Renal cortical epithelial cell (primary cell): ENCODE measurements at places on chromosomes 2 and 18.

DNA sequence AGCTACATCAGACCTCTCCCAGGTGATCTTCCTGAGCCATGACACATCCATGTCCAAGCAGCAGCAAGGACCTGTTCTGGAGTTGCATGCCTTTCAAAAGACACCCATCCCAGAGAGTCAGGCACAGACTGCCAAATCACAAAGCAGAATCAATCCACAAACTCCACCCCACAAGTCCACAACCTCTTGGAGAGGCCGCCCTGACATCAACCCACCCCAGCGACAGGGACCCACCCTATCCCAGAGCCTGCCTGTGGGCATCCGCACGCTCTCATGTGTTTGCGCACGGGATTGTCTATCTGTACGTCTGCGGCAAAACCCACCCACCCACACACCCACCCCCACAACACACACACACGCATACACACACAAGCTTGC is 11.9 kb downstream of the SMAD7 start:
- DNase-seq = no peak

- DNase-seq = no peak
Observed at GRCh38 chr2:226791056-226791486, 8.5 kb downstream of the IRS1 start.

- peak; percentile 86 for DNase-seq
Observed at GRCh38 chr18:9101730-9102507, 580 bp upstream of the NDUFV2 start.

DNA sequence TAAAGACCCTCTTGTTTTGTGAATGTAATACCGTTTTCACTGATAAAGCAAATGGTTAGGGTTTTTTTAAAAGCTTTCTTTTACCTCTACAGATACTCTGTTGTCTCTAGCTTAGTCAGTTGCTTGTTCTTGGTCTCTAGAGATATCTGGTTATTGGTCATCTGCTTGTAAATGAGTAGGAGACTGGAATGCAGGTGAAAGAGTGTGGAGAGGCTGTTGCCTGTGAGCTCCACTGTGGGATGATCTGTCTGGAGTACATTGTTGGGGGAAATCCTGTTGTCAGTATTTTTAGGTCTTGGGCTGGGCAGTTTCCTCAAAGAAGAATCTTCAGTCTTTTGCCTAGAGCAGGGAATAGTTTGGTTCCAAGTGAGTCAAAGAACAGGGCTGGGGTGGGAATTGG is 67.7 kb downstream of the SMCHD1 start:
- DNase-seq = peak; percentile 12

GRCh38 chr2:61948661-61949457 is 43.4 kb downstream of the COMMD1 start:
- DNase-seq = no peak

- no peak for DNase-seq
Observed at GRCh38 chr2:1606421-1607235, 137.7 kb downstream of the PXDN start.

DNA sequence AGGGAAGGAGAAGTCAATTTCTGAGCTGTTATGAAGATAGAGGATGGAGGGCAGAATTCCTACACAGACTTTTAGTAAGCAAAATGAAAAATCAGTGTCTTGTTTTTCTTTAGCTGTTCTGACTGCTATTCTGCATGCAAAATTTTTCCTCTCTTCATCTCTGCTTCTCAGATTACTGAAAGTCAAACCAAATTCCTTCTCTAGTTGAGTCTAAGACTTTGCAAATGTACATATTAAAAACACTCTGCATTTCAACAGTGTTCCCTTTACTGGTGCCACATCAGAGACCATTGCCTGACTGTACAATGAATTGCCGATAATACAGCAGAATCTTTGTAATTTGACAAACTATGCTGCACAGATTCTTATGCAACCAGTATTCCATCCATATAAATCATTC is 198.8 kb downstream of the EXOC6B start:
- DNase-seq = no peak

GRCh38 chr2:39717067-39717466 is 51.4 kb downstream of the TMEM178A start:
- no peak for DNase-seq

DNA sequence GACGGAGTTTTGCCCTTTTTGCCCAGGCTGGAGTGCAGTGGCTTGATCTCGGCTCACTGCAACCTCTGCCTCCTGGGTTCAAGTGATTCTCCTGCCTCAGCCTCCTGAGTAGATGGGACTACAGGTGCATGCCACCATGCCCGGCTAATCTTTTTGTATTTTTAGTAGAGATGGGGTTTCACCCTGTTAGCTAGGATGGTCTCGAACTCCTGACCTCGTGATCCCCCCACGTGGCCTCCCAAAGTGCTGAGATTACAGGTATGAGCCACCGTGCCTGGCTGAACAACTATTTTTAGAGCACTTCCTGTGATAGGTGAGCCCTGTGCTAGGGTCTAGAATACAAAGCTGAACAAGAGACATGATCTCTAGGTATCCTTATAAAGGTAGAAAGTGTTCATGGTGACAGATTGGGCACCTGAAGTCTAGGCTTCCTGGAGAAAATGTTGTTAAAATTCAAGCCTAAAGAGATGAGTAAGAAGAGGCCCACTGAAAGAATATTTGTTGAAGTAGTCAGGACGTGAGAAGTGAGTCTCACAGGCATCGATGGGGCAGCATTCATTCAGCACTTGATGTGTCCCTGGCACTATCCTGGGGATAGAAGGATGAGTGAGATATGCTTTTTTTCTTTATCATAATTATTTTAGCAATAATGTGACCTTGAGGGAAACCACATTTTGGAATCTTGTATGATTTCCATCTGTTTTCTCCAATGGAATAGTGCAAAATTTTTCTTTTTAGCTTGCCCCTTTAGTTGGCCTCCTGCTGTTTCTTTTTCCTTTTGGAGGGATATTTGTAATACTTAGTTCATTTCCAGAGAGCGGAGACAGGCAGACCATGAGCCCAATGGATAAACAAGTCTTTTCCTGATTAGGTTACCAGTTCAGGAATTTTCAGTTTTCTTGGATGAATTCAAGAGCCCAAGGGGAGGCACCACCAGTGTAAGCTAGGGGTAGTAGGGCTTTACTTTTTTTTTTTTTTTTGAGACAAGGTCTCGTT is 5.1 kb downstream of the ZNF236 start:
- DNase-seq = no peak

GRCh38 chr2:12005886-12006681 is 259.7 kb downstream of the LPIN1 start:
- peak; percentile 96 for DNase-seq

DNA sequence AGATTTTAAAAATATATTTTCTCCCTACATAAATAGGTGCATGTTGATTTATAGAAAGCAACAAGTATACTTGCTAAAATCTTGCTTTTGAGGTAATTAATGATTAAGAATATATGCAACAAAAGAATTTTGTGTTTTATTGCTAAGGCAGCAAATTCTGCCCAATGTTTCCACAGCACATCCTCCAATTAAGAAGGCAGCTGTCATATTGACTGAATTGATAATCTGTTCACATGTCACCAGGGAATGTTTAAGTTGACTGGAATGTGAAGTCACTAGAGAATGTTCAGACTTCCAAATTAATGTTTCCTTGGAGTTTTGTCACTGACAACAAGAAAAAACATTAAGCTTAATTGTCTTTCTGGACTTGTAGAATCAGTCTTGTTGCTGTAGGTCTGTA is 1602.7 kb upstream of the SLC39A10 start:
- no peak for DNase-seq

DNA sequence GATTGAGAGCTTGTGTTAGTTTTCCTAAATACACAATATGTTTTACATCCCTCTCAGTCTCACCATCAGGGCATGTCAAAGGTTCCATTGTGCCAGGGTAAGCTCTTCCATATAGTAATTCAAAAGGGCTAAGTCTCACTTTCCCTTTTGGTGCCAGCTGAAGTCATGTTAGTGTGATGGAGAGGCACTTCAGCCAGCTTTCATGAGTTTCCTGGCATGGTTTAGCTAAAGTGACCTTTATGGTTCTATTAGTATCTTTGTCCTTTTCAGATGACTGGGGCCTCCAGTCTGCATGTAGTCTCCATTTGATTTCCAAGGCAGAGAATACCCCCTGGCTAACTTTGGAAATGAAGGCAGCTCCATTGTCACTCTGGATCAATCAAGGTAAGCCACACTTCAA is 27.2 kb downstream of the NAT8 start:
- DNase-seq = no peak

DNA sequence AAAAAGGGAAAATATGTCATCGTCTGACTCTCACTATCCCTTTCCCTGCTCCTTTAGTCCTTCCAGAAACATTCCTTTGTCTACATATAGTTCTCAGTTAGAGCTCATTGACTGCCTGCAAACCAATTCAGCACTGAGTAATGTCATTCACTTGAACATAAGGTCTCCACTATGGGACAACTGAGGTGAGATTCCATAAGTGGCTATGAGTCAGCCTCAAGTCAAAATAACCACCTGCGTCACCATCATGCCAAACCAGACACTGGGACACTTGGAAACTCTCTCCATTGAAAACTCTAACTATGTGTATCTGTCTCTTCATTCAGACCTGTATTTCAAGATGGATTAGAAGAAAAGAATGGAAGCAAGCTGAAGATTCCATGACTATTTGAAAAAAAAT is 878.0 kb upstream of the PIK3C3 start:
- DNase-seq = no peak

GRCh38 chr2:109510136-109511028 is 103.4 kb downstream of the SEPTIN10 start:
- peak; percentile 59 for DNase-seq

GRCh38 chr2:201532686-201533304 is 81.3 kb downstream of the STRADB start:
- DNase-seq = peak; percentile 48

DNA sequence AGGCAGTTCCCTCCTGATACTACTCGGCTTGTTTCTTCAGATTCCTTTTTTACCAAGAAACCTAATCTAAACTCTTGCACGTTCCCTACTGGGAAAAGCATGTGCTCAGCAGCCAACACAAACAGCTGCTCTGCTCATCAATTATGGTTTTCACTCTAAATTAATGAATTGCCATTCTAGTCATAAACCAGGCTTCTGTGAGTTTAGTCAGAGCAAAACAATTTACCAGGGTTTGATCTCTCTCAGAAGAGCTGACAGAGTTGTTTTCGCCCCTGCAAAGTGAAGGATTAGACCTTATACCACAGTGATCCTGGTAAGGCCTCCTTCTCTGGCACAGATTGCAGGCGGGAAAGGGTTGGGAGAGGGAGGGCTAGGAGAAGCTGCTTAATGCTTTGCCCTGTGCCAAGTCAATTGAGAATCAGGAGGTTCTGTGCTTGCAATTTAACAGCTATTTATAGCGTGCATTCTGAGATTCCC is 57.2 kb downstream of the REEP1 start:
- peak; percentile 38 for DNase-seq

DNA sequence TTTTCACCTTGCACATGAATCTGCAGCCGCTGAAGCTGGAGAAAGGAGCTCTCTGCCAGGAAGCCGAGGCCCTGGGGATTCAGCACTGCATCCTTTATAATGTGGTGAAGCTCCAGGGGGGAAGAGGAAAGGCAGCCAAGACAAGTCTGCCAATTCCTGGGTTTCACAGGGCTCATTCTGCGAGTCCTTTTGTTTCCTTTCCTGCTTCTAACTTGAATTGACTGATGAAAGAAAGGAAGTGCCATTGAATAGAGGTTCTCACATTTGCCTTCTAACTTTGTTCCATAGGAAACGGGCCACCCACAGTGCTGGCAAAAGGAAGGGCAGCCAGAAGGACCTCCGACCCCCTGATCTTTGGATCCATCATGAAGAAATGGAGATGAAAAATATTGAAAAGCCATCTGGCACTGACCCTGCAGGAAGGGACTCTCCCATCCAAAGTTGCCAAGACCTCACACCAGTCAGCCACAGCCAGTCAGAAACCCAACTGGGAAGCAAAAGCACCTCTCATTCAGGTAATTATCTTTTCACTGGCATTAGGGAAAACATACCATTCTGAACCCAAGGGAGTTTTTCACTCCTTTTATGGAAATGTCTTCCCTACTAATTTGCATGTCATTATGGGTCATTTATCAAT is 765.4 kb downstream of the MBD2 start:
- peak; percentile 16 for DNase-seq

GRCh38 chr2:41167014-41167413 is 715.1 kb upstream of the SLC8A1 start:
- no peak for DNase-seq

GRCh38 chr18:56035546-56035945 is 447.6 kb upstream of the TCF4 start:
- DNase-seq = no peak

- DNase-seq = no peak
Observed at GRCh38 chr2:105358593-105358992, 21.3 kb downstream of the C2orf49 start.

GRCh38 chr2:231117922-231118613 is 6.8 kb downstream of the HTR2B start:
- peak; percentile 79 for DNase-seq

DNA sequence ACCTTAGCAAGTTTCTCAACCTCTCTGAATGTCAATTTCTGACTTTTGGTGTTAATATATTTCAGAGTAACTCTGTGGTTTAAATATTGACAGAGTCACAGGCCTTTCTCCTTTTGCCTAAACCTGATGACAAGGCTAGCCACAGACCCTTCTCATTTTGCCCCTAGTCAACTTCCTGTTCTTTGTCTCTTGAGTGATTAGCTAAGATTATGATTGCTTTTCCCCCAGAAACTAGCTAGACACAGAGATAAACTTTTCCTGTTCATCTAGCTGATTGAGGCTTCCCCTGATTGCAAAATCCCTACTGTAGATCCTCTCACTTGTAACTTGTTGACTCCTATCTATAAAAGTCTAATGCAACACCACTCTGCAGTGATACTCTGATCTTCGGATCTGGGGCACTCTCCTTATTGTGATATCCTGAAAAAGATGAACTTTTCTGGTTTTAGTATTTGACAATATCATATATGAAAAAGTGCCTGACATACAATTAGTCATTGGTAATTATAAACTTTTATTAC is 241.4 kb downstream of the ZNF385B start:
- DNase-seq = no peak

GRCh38 chr2:240421381-240421780 is 14.1 kb upstream of the GPC1 start:
- no peak for DNase-seq

DNA sequence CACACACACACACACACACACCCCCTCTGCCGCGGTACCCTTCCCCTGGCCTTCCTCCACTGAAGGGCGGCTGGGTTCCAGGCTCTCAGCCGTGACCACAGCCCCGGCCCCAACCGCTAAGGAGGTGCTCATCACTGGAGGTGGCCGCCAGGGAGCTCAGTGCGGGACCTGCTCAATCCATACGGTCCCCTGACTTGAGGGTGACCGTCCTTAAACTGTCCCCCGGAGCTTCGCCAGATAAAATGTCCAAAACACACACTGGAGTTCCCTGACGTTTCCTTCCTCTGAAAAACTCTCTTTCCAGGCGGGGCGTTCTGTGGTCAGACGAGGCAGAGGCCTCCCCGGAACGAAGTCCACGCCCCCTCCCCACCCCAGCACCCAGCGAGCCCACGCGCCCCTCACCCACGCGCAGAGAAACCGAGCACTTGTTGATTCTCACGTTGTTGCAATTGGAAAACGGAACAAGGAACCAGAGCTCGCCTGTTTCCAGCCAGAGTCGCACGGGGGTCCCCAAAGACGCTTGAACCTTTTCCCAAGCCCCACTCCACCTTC is 1.4 kb downstream of the MBP start:
- DNase-seq = peak; percentile 22

- DNase-seq = peak; percentile 70
Observed at GRCh38 chr2:170310876-170311502, 133.0 kb downstream of the MYO3B start.

GRCh38 chr2:197944416-197945096 is 140.2 kb downstream of the PLCL1 start:
- DNase-seq = peak; percentile 85
